ENCODE measurements at places on chromosomes 2 and 18. TPM values are rescaled to one million over a fixed set of nuclear protein-coding genes. Genes with fewer than 3 reads are reported as not detected.

Gene TRIM43
- total RNA-seq: not detected

GRCh38 chr2:113770929-113771328, 14.5 kb upstream of the SLC35F5 start:
- DNase-seq: no peak

DNA sequence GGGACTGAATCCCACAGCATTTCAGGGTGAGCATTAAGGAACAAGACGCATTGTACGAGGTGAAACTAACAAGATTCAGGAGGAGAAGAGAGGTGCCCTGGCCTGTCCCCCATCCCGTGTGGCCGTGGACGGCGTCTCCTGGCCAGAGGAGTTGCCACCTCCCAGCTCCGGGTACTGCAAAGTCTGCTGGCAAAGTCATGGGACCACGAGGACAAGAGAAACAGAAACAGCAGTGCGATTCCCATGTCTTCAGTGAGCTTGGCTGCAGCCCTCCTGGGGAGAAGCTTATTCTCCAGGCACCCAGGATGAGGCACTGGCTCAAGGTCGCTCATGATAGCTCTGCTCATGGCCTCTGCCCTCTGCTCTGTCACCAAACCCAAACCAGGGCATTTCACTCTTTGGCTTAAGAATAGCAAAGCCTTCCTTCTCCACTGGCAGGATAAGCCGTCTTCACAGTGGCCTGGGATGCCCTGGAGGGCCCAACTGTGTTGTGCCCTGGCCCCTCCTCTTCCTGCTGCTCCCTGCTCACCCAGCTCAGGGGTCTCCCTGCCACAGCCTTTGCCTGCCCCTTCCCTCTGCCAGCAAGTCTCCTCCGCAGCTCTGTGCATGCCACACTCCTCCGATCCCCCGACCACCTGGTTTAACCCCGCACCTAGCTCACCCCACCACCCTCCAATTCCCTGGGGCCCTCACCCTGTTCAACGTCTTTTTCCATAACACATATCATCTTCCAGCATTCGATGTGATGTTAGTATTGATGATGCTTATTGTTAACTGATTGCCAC, 144.8 kb downstream of the PXDN start:
- no peak for DNase-seq

GRCh38 chr2:42585779-42586178, 17.3 kb downstream of the MTA3 start:
- no peak for DNase-seq

- DNase-seq: no peak
Observed at GRCh38 chr2:88071365-88071764, 3.7 kb downstream of the SMYD1 start.

All from NCI-H460 (cell line).